ENCODE measurements at places on chromosomes 1 and 21. TPM values are rescaled to one million over a fixed set of nuclear protein-coding genes. Genes with fewer than 3 reads are reported as not detected.

Gene SERPINC1
- total RNA-seq: 0.54 TPM

Gene PRPF38B
- total RNA-seq: 19.0 TPM

Gene LCE1B
- total RNA-seq: not detected

Gene NHLH1
- total RNA-seq: 0.11 TPM

Gene TENT5C
- total RNA-seq: 0.51 TPM

Gene TNFSF18
- total RNA-seq: 0.18 TPM

Gene GUCA2A
- not detected for total RNA-seq

All from HFFc6 (cell line).